Eye (tissue), 1 donor: ENCODE measurements at places on chromosomes 2 and 18.

DNA sequence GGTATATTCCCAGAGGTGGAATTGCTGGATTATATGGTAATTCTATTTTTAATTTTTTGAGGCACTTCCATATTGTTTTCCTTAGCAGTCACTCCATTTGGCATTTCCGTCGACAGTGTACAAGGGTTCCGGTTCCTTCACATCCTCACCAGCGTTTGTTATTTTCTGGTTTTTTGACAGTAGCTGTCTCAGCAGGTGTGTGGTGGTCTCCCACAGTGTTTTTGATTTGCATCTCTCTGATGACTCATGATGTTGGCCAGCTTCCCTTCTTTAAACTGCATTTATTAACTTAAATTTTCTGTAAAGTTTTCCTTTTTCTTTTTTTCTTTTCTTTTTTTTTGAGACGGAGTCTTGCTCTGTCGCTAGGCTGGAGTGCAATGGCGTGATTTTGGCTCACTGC lies 19.7 kb downstream of the SH3BP4 start:
- no peak for DNase-seq

DNA sequence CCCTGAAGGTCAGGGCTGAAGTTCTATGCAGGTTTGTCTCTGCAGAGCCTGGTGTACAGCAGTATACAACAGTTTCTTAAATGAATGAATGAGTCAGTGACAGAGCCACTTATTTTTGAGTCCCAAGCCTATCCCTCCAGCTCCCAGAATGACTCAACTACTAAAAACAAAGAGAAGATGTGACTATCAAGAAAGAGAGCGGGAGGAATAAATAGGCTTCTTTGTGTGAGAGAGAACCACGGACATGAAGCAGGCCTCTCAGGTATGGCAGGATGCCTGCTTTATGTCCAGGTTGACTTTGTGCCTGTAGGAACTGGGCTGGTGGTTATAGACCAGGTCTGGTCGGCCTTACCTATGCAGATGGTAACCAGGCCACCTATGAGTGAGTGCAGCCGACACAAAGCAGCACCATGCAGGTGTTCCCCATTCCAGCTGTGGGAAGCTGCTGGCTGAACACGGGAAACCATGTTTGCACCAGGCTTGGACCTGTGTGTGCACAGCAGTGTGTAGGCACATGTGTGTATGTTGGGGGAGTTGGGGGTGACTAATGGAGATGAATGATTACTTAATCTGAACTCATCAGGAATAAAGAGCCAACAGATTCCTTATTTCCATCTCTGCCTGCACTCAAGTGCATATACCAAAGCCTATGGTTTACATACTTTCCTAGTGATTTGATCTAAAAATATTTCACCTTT lies 171.0 kb downstream of the OSR1 start:
- no peak for DNase-seq

- no peak for DNase-seq
Measured at GRCh38 chr18:63606526-63606925, 19.4 kb downstream of the SERPINB13 start.

DNA sequence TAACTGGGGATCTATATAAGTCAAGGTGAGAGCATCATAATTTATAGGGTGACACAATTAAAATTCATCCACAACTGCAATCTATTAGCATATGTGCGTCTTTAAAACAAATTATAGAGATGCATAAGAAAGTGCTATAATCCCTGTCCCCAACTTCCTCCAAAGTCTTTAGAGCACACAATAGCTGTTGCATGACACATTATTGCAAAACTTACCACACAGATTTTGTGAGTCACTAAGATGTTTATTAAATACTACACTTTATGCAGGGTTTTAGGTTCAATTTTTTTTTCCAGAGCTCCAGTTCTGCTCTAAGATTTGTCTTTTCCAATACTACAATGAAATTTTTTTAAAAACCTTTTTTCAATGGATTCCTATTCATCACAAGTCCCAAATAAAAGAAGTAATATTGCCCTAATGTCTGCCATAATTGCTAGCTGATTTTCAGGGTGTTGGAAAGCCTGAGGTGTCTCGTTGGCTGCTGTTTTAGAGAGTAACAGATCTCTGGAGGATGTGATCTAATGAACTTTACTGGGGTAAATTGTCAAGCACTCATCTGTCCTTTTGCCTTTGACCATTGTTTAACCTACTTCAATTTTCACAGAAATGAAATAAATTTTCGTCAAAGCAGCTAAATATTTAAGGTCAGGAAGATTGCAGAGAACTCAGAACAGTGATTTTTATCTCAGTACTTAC lies 250.5 kb upstream of the NETO1 start:
- DNase-seq, result no peak

DNA sequence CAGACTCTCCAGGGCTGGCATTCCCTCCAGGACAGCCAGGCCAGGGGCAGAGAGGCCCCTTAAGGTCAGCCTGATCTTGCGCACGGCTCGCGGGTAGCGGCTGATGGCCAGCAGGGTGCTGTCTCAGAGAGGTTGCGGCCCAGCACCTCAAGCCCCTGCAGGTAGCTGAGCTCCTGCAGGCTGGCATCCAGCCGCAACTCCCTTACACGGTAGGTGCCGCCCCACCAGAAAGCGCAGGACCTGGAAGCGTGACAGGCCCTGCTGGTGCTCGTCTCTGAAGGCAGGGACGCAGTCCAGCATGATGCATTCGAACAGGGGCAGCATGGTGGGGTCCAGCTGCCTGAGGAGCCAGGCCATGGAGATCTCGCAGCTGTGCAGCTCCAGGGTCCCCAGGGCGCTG lies 38.9 kb downstream of the C1D start:
- no peak for DNase-seq
